ENCODE measurements at places on chromosomes 1 and 21.

DNA sequence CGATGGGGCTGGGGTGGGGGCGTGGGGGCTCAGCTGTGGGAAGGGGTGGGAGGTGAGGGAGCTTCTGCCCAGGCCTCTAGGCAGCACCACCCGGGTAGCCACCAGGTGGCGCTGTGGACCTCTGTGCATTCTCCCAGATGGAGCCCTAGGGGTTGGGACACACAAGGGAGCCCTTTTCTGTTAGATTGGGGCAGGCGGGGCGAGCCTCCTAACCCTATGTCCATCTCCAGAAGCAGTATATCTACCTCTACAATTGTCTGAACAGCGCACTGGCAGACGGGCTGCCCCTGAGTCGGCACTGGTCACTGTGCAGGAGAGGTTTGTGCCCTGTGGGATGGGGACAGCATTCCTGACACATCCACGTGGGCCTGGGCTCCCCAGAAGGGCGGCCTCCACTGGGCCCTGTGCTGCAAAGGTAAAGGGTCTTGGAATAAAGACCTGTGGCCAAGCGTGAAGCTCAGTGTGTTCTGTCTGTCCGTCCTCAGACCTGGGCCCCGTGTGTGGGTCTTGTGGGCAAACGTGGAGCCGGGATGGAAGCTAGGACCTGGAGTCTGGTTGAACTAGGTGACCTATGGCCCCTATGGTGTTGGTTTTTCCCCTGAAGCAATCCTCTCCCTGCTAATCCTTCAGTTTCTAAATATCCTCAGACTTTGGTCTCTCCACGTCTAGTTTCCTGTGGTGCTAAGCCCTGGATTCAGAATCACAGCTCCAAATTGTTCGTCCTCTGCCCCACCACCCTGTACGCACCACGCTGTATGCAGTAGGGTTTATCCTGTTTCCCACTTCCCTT lies 4.4 kb upstream of the LGR6 start:
- DNase-seq = peak; percentile 53

- peak; percentile 92 for DNase-seq
Observed at GRCh38 chr1:78840453-78841271, 165.9 kb downstream of the ADGRL4 start.

GRCh38 chr21:31514598-31514997 lies 144.9 kb upstream of the SOD1 start:
- DNase-seq = peak; percentile 26

DNA sequence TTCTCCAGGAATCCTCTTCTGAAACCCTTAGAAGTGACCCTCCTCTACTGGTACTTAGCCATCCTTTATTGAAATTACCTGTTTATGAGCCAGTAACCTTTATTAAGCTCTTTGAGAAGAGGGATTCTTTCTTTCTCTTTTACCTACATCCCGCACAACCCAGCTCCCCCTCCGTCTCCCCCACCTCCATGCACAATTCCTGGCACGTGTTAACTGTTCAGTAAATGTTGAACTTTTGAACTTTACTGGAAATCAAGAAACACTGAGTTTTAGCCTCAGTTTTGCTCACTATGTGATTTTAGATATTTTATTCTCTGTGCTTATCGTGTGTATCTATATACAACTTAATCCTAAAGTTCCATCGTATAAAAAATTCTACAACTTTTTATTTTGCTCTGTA lies 1.8 kb downstream of the TMED5 start:
- peak; percentile 38 for DNase-seq

Data from fibroblast of lung (primary cell).